ENCODE measurements at places on chromosomes 4 and X.

DNA sequence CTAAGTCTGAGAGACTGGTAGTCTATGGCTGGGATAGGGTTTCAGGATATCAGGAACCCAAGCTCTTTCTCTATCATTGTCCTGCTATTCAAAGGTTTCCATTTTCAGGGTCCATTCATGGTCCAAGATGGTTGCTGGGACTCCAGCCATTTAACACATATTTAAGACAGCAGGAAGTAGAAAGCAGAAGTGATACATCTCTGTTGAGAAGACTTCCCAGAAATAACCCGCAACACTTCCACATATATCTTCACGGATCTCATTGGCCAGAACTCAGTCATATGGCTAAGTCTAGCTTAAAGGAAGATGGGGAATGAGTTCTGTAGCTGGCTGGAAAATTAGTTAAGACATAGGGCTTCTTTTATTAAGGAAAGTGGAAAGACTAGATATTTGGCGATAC lies 23.8 kb downstream of the CTSO start:
- DNase-seq: no peak

DNA sequence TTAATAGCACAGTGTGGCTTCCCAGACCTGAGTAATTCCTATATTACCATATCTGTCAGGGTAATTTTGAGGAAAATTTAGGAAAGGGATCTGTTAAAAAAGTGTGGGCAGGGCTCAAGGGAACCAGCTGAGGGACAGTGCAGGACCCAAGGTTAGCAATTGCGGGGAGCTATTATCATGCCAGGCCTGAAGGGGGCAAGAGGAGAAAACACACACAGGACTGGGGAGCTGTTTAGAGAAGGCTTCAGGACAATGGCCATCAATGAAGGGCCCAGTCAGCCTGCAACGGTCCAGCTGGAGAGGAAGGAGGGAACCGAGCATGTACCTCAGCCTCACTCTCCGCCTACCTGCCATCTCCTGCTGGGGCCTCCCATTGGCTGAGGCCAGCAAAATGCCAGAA lies 19.0 kb upstream of the NHS start:
- DNase-seq: no peak

DNA sequence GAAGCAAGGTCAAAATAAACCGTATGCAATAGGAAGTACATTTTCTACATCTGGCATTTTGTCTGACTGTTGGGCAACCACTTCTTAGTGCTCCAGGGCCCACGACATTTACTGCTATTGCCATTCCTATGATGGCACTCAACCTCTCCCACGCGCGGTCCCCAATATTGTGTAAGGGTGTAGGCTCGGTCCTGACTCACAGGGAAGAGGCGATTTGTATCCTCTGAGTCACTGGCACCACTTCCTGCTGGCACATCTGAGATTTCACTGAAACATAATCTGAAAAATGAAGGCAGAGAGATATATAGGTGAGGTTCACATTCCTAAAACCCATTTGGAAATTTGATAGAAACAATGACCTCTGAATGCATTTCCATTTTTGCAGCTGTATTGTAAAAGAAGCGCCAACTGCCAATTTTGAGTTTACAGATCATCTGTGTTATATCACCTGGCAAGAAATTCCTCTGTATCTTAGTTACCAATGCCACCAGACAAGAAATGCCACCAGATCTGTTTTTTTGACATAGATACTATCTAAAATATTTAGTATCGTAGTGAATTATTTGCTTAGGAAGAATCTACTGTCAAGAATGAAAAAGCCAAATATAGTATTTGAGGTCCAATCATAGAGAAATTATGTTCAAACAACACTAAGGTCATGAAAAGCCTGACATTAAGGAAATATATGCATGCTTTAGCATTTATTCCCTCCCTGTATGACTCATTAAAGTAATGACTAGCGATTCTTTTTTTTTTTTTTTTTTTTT lies 9.8 kb downstream of the EREG start:
- no peak for DNase-seq

DNA sequence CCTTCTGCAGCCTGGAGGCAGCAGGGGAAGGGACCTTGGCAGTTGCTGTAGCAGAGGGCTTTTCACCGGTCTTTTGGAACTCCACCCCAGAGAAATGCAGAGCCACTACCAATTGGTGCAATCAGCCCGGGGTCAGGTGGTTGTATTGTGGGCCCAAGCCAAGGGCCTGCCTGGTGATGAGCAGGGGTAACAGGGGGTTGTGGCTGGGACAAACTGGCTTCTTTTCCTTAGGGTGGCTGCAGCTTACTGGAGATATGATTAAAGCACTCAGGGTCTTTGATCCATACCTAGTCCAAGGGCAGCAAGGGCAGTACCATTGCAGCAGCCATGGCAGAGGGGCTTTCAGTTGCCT lies 28.1 kb downstream of the ENPEP start:
- no peak for DNase-seq

DNA sequence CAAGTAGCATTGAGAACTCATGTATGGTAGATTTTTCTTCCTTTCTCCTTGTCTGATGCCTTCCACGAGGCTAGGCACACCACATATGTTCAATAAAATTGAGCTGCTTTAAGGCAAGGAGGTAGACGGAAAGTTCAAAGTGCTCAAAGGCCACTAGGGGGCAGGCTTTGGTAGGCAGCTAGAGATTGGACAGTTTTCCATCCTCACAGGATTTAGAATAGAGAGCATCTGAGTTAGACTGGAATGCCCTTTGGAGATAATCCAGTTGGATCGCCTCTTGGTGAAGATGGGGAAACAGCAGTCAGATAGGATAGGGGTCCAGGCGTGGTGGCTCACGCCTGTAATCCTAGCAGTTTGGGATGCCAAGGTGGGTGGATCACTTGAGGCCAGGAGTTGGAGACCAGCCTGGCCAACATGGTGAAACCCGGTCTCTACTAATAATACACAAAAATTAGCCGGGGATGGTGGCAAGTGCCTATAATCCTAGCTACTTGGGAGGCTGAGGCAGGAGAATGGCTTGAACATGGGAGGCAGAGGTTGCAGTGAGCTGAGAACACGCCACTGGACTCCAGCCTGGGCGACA lies 30.4 kb downstream of the ELF4 start:
- peak; percentile 34 for DNase-seq

DNA sequence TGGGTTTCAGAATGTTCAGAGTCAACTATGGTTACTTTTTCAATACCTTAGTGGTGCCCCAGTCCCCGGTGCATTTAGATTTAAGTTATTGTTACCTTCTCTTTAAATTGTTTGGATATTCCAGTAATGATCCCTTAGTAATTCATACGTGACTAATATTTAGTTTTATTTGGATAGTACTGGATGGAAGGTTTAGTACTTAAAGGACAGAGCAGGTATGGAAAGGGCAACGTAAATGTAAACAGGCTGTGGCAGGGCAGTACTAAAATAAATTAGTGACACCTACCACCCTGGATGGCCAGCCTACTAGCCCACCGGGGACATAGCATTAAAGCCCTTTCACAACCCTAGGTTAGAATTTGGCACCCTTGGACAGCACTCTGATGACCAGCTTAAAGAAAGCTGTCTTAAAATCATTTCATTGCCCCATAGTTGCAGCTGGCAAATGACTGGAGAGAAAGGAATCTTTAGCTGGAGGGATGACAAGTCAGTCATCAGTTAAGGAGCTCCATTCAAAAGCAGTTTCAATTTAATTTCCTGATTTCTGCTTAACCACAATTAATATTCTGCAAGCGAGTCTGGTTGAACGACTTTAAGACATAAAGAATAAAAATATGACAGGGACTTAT lies 16.4 kb downstream of the PLP1 start:
- no peak for DNase-seq

GRCh38 chrX:68942840-68943239 lies 114.0 kb downstream of the EFNB1 start:
- DNase-seq: no peak

DNA sequence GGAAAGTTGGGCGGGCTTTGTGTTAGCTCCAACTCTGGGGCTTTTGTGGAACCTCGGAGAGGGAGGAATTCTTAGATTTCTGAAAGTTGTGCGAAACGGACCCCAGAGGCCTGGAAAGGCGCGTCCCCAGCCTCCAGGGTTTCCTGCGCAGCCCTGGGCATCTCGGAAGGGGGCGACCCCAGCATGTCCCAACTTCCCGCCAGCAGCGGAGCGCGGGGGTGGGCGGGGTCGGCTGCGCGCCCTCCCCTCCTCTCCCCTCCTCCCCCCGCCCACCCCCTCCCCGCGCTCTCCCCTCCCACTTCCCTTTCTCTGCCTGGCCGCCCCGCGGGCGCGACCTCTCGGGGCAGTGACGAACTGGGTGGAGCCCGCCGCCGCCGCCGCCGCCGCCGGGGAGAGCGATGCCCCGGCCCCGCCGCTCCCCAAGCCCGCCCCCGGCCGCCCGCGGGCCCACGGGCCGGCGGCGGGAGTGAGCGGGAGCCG lies 16.8 kb downstream of the PTTG2 start:
- peak; percentile 68 for DNase-seq

DNA sequence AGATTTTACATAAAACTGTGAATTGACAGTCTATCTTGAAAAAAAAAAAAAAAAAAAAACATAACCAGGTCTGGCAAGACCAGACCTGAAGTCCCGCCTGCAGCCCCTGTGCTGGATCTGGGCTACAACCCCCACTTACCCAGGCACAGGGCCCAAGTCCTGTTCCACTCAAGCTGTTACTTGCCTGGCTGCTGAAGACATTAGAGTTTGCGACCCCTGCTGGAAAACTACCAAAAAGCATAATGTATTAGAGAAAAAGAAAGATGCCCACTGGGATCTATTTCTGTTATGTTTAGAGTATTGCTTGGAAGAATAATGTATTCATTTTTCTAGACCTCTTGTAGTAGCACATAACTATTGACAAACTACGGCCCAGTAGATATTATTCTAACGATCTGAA lies 4.7 kb downstream of the HS3ST1 start:
- DNase-seq: no peak

All from activated CD4-positive, alpha-beta T cell treated with anti-CD3 and anti-CD28 coated beads for 1 hour (primary cell).